PC-3 (cell line): ENCODE measurements at places on chromosomes 2 and 18.

GRCh38 chr18:75204732-75205513 lies 4.0 kb downstream of the PTGR3 start:
- DNase-seq: no peak

DNA sequence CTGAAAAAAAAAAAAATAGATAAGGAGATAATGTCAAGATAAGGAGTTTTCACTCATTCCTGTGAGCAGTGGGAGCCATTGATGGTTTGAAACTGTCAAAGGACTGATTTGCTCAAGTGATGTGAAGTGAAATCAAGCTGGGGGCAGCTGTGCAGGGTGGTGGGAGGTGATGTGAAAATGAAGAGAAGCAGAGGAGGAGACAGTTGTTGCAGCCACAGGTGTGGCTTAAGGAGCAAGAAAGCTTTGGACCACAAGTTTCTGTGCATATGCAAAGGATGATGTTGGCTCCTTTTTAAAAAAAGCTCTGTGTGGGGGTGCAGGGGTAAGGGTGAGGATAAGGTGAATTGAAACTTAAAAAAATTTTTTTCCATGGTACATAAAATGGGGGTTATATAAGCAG lies 8.3 kb downstream of the EFR3B start:
- DNase-seq: no peak

- DNase-seq: peak; percentile 12
Observed at GRCh38 chr2:219661197-219661954, 33.9 kb downstream of the SLC4A3 start.

- no peak for DNase-seq
Observed at GRCh38 chr2:242011991-242012764, 142.6 kb downstream of the RTP5 start.

GRCh38 chr2:205902041-205902899 lies 183.7 kb downstream of the INO80D start:
- DNase-seq: peak; percentile 8

DNA sequence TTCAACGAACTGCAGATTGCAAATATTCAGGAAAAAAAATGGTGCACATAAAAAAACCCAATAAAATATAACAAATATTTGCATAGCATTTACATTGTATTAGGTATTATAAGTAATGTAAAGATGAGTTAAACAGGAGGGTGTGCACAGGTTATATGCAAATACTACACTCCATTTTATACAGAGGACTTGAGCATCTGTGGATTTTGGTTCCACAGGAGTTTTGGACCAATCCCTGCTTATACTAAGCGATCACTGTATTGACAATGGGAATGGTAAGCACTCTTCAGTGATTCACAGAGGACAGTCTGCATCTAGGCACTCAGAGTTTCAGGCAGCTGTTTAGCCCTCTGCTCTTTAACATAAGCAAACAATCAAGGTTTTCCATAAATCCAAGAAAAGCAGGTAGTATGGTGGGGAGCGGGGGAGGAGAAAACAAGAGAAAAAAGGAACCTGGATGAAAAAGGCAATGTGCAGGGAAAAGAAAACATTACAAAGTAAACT lies 206.0 kb upstream of the PARD3B start:
- peak; percentile 62 for DNase-seq

- no peak for DNase-seq
Observed at GRCh38 chr2:69278366-69278765, 108.7 kb downstream of the GFPT1 start.

DNA sequence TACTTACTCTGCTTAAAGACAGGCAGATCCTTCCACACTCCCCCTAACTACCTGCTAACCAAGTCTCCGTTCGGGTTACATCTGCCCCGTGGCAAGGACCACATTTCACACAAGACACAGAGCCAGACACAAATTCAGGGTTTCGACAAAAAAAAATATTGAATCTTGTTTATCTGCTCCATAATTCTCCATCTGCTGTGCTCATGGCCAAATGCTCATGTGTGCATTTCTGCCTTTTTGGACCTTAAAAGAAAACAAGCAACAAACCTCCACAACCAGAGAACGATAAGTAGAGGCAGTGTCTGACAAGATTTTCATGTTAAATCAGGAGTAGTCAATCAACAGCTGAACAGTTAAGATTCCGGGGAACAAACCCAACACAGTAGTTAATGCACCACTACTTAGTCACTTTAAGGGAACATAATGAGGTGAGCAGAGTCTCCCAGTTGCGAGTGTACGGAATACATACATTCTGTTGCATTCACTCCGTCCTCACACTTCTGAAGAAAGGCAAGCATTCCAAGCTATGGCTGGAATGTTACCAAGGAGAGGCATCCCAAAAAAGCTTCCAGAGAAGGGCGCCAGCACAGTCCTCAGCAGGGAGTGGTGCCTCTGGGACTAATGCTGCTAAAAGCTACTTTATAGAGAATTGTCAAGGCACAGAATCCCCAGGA lies 121.0 kb downstream of the ANKRD44 start:
- DNase-seq: no peak

DNA sequence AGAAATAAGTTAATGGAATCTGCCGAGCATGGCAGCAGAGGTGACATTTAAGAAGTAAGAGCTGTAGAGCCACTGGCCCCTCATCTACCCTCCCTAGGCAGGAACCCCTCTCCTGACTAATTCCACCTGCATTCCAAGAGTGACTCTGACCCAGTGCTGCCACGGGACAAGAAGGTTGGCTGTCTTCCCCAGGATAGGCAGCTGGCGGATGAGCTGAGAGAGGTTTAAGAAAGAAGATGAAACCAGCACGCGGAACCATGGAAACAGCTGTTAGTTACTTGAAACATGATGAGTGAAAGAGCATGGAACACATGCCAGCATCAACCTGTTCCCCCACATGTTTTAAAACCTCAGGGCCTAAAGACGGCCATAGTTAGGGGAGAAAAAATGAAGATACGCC lies 74.1 kb downstream of the RND3 start:
- no peak for DNase-seq

- peak; percentile 93 for DNase-seq
Observed at GRCh38 chr2:190578158-190579057, 43.9 kb upstream of the NEMP2 start.

DNA sequence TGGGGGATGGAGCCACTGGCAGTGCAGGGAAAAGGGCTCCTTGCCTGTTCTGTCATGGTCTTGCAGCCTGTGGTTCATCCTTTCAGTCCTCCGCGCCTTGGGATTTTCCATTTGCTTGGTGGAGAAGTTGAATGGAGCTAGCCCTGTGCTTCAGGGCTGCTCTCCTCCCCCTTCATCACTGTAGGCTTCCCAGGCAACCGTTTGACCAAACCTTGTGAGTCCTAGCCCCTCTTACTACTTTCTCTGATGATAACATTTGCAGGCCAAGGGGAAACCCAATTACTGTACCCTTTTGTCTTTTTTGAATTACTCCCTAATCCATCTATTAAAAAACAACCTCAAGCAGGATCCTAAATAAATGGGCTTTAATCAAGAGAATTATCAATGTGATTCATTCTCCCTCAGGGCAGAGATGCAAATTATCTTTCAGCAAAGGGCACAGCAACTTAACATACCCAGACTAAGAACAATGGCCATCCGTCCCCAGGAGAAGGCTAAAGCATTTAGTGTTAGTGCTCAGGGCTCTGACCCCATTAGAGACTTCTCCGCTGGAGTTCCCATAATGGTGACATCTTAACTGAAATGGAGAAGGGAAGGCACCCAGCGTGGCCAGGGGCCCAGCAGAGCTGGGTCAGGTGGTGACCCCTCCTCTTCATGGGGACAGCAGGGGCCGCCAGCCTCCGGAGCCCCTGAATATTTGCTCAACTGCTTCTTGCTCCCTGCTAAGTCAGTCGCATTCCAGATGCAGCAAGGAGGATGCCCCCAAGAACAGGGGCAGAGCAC lies 40.7 kb downstream of the RHOB start:
- no peak for DNase-seq

GRCh38 chr2:191629001-191629453 lies 48.9 kb upstream of the NABP1 start:
- DNase-seq: no peak

DNA sequence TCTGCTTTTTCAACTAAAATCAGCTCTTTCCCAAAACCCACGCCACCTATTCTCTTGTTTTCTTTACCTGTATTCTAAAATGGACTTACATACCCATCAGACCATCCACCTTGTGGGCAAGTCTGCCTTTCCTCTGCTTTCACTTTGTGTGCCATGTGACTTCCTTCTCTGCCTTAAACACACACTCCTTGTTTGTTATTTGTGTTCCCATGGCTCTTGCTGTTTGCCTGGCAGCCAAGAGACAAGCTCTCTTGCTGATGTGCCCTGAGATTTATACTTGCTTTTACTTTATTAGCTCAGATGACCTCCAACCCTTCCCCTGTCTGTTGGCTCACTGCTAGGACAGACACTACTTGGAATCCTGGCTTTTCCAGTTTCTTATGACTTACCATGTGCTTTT lies 309.7 kb upstream of the LRRTM4 start:
- no peak for DNase-seq

DNA sequence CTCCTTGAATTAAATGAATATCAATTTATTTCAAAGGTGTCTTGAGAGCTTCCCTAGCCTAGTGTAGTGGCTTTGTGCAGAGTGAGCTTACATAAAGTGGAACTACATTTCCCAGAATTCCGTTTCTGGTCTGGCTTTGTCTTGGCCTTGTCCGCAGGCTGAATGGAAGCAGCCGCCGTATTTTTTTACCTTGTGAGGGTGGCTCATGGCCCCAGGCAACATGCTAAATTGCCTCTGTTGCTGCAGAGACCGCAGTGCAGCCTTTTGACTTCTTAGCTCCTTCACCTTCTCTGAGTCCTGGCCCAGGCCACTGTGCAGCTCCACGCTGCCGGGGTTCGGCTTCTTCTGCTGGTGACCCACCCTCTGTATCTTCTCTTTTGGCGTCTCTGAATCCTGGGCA lies 114.8 kb upstream of the SLC38A11 start:
- DNase-seq: no peak

DNA sequence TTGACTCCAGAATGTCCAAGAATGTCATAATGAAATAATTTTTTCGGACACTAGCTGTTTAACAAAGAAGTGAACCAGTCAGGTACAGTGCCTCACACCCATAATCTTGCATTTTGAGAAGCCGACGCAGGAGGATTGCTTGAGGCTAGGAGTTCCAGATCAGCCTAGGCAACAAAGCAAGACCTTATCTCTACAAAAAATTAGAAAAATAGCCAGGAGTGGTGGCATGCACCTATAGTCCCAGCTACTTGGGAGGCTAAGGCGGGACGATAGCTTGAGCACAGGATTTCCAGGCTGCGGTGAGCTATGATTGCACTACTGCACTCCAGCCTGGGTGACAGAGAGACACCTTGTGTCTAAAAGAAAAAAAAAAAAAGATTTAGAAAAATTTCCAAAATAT lies 235.8 kb upstream of the FN1 start:
- no peak for DNase-seq

DNA sequence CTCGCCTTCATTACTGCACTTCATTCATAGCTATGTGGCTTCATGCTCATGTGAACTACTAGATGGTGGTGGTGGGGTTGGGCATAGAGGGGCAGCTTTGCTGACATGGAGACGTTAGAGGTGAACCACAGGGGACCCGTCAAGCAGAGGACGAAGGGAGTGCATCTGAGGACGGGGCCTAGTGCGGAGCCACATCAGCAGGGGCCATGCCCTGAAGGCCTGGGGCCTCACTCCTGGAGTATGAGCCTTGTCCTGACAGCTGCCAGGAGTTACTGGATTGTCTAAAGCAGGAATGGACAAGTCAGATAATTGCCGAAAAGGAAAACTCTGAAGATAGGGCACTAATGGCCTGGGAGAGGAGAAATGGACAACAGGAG lies 36.4 kb downstream of the KCNF1 start:
- DNase-seq: no peak

DNA sequence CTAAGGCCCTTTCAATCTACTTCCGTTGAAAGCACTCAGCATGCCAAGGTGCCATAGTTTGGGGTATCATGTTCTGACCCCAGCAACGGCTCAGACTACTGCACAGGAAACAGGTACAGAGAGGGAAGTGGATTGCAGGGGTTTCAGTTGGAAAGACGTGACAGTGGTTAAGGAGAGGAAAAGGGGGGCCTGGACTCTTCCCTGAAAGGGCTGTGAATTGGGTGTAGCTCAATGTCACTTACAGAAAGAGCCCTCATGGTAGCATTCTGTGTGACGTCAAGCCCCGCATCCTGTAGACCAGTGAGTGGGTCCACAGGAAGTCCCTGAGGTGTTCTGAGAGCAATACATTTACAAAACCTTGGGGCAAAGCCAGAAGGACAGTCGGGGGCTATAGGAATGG lies 121.5 kb upstream of the GYPC start:
- no peak for DNase-seq

DNA sequence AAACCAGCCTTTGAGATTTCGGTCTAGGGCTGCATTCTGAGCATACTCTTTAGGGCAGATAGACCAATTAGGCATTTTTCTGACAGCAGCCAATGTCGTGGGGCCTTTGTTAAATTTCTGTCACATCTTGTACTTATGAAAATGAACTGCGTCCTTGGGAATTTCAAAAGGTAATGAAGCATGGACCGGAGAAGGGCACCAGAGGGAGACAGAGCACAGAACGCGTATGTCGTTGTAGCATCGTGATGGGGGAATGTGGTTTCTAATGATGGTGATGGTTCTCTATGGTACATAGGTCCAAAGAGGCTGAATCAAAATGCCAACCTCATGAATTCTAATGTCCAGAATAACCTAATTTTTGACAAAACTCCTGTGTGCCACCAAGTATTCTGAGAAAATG lies 483.9 kb upstream of the CRIM1 start:
- DNase-seq: peak; percentile 61

- no peak for DNase-seq
Observed at GRCh38 chr2:105362862-105363591, 25.7 kb downstream of the C2orf49 start.

GRCh38 chr2:72138011-72138881 lies 9.4 kb downstream of the CYP26B1 start:
- DNase-seq: peak; percentile 8

DNA sequence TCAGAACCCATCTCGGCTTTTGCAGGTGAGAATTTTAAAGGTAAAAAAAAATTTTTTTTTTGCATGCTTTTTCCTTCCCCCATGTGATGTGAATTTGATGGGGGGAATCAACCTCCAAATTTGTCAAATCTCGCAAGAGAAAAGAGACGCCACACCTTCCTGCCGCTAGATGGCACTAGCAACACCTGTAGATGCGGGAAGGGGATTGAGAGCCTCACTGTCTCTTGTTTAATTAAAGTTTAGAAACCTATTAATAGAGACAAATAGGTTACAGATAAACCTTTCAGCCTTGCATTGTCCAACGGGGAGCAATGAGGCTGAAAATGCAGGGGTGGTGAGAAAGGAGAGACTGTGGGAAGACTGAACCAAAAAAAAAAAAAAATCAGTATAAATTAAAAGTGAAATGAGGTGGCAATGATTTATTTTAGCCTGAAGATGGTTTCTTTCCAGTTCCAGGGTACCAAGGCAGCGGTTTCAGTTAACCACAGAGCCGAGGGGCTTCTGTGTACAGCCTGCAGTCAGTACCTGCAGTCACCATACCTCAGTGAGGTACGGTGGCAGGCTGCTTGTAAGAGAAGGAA lies 84.6 kb downstream of the NRP2 start:
- DNase-seq: peak; percentile 73

- DNase-seq: no peak
Observed at GRCh38 chr2:218438596-218438995, 19.7 kb downstream of the VIL1 start.

DNA sequence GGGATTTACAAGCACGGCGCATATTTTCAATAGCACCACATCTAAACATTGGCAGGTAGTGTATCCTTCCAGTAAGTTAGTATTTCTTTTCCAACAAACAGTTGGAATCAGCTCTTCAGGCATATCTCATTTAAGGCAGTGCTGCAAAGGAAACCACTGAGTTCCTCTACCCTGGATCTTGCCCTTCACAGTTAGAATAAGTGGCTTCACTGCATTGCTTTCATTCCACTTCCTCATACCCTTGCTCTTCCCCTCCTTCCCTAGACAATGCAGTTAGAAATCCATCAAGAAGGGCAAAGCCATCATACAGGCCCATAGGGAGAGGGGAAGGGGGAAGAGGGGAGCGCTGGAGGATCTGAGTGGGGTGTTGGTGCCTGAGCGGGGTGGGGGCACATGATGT lies 173.7 kb downstream of the FBXO15 start:
- no peak for DNase-seq
